T-helper 1 cell (primary cell): ENCODE measurements at places on chromosomes 2 and 18.

DNA sequence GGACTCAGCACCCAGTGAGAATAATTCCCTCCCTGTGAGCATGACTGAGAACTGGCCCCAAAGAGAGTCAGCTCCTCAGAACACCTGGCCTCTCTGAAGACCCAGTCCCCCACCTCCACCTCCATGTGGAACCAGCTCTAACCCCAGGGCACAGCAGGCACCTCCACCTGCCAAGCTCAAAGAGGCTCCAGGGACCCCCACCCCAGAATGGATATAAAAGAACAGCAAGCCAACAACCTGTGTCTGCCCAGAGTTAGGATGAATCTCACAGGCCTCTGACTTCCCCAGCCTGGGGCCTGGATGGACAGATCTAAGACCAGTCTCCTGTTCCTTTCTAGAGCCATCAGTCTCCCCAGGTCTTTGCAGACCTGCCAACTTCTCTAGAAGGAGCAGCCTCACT, 498.5 kb downstream of the EIPR1 start:
- no peak for DNase-seq

DNA sequence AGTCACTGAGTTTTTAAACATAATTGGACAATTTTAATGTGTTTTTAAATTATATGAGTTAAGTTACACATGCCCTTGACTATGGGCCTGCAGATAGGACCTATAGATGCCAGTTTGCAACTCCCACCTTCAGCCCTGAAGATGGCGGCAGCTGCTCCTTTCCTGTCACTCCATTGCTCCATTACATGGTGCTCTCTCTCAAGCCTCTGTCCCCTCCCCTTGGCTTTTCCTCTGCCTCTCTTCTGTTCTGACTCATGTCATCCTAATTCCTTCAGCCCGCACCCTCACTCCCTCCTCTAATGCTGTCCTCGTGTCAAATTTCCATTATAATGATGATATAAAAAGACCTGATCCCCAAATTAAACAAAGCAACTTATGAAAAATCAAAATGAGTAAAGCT, 133.7 kb upstream of the HNRNPA3 start:
- DNase-seq, result no peak

- no peak for DNase-seq
Observed at GRCh38 chr2:145740302-145740701, 1220.4 kb upstream of the ZEB2 start.

- no peak for DNase-seq
Observed at GRCh38 chr2:60605866-60606265, 52.4 kb upstream of the BCL11A start.

DNA sequence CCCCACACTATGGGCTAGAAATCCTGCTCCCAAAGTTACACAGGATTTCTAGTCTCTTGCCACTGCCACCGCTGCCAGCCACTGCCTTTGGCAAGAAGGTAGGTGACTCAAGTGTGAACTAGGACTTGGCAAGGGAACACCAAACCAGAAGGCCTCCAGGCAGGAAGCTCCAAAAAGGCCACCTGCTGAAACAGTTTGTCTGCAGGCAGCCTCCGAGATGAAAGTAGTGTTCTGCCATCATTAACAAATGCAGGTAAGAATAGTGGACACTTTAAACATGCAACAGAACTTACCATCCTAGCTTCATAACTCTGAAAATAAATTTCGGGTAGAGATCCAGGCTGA, 3.9 kb downstream of the ANKRD44 start:
- peak; percentile 28 for DNase-seq

- DNase-seq, result no peak
Observed at GRCh38 chr2:213010106-213010779, 141.2 kb downstream of the IKZF2 start.

- no peak for DNase-seq
Observed at GRCh38 chr2:9143264-9143815, 63.3 kb upstream of the ASAP2 start.

DNA sequence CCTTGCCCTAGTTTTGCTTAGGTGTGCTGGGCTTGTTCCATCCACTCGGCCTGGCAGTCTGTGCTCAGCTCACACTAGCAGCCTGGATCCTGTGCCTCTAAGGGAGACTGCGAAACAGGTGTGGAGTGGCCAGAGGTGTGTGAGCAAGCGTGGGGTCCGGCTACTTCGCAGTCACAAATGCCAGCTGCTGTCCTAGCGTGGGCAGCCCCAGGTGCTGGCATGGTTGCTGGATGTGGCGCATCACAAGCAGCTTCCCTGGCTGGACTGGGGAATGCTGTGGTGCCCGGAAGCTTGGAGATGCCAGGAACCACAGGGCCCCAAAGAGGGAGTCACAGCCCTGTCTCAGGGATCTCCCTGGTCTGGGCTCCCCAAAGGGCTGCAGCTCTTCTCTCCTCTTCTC, 119.0 kb upstream of the TMEFF2 start:
- DNase-seq, result no peak

DNA sequence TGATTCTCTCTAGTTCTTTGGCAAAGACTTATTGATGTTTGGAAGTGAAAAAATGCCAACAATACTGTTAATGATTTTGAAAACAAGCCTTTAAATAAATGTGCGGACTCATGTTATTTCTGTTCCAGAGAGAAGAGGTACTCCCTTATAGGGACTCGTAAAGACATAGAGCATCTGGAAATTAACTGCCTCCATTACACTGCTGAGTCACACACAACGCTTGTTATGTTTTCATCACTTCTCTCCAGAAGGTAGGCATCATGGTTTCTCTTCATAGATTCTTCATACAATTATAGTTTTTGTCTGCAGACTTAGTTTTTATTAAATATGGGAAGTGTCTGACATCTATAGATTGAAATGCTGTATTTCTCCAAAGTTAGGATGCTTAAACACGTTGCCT, 302.5 kb upstream of the EPC2 start:
- DNase-seq, result no peak

DNA sequence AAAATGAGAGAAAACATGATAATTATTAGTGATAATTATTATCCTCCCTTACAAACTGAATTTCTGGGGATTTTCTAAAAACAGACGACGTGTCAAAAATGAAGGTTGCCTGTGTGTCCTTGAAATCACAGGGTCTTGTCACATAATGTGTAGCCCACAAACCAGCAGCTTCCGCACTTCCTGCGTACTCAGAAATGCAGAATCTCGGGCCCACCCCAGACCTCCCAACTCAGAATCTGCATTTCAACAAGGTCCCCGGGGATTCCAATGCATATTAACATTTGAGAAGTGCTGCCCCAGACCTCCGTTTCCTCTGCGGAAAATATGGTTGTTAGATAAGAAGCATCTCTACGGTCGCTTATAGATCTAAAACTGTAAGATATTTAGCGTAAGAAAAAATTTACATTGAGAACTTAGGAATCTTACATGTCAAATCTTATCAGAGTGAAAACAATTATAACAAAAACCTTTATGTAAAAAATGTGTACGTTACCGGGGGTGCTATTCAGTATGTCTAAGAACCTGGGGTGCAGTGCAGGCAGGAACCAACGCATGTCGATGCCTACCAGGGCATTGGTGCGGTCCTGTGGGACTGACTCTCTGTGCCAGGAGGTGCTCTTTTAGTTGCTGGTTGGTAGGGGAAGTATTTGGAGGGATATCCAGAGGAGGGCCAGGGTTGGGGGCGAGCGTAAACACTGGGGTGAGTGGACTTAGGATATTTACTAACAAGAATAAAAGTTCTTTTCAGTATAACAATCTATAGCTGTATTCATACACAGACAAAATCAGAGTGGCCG, 15.2 kb downstream of the CDKL4 start:
- no peak for DNase-seq

DNA sequence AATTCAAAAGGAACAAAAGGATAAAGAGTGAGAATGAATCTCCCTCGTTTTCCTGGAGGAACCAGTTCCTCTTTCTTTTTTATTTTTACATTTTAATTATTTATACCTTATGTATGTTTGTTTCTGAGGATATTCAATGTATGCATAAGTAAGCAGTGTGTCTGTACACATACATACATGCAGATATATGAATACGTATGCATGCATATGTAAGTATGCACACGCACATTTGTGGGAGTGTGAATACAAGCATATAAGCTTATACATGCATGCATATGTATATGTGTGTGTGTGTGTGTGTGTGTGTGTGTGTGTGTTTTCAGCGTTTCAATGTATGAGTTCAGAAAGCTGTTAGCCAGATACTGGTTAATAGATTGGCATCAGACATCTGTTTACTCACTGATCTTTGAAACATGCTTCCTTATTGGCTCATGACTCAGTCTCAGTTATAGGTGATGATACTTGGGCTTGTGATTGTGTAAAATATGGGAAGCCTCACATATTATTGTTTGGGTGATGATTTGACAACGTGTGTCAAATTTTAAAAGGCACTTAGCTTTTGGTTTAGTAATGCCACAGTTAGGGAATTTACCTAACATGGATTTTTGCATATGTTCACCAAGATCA, 279.7 kb upstream of the TRIB2 start:
- DNase-seq, result no peak

GRCh38 chr2:12434630-12435098, 282.1 kb upstream of the TRIB2 start:
- no peak for DNase-seq

DNA sequence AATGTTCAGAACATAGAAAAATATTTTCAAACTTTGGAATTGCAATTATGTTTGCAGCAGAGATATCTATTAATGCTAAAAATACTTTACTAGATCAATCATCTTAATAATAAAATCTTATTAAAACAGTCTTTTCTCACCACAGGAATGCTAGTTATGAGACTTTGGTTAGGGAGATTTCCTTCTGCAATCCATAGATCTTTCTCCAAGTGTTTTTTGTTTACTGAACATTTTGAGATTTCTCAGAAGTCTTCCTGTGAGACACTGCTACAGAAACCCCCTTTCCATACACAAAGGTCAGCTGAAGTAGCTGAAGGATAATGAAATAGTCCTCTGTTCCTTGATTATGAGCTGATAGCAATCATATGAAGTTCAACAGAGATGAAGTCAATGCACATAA, 59.4 kb upstream of the RAPH1 start:
- DNase-seq, result no peak

GRCh38 chr2:220670511-220670910, 901.6 kb downstream of the EPHA4 start:
- no peak for DNase-seq

DNA sequence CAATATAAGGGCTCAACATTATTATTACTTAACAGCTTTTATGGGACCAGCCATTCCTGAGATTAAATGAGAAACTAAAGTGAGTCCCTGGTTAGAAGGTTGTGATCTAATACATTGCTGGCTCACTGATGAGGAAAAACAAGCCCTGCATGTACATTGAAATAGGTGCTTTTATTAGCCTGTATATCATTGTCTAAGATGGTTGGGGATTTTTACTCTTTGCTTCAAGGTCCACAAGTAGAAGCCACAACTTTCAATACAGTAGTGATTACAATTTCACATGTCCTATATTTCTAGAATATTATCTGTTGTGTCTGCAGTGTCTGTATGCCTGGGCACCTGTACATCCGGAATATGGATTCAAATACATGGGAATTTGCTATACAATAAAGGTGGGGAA, 104.1 kb upstream of the FZD5 start:
- DNase-seq, result no peak

GRCh38 chr2:232482301-232483238, 5.1 kb downstream of the ECEL1 start:
- DNase-seq, result no peak

- DNase-seq, result no peak
Observed at GRCh38 chr2:46097714-46098480, 199.3 kb upstream of the EPAS1 start.

- DNase-seq, result no peak
Observed at GRCh38 chr2:62450716-62451191, 55.2 kb downstream of the TMEM17 start.

- DNase-seq, result no peak
Observed at GRCh38 chr2:27494944-27495554, at the start of gene FNDC4. FNDC4 (minus strand) TSS chr2:27495200; CDS start chr2:27494679, 521 bp downstream.

DNA sequence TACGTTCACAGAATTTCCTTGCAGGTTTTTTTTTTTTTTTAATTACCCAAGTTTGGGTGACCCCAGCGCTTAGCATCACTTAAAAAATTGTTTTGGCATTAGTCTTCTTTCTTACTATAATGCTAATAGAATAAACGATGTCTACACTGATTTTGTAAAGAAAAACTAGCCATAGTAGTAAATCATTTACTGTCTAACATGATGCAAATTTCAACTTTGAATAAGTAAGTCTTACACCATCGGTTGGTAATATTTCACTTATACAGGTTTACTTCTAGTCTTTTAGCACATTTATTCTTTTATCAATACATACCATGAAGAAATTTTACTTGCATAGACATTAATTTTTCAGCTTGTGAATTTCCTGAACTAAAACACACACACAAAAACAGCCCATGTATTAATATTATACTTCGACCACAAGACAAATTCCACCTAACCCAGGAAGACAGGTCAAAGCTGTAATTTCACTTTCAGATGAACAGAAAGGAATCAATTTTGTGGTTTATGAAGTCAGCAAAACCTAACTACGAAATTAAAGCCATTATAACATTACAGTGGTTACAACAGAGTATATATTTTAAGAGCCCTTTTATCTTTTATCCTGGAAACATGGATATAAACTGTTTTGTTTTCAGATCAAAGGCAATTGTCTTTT, 1.9 kb downstream of the YES1 start:
- no peak for DNase-seq

DNA sequence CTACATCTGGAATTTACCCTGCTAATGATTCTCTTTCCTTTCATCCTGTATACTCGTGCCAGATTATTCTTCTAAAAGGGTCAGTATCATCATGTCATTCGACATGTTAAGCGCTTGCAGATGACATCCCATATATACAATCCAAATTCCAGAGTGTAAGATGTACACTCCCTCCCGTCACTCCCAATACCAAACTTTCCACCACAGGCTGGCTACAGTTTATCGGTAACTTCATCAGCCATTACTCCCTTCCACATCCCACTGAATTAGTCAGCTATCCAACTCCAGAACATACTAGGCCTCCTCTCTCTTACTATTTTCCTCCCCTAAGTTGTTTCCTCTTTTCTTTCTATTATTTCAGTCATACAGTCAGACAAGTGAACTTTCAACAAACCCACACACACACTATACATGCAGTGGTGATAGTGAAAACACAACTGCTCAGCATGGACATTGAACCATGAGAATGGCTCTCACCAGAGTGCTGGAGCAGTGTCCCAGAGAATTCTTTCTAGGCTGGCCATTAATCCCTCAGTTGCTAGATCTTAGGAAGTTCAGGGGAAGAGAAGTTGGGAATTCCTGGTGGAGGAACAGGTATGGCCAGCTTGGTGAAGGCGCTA, 10.6 kb upstream of the NMI start:
- DNase-seq, result no peak
